Fibroblast of lung (primary cell): ENCODE measurements at places on chromosomes 12 and 14.

GRCh38 chr12:24133384-24133783 is 183.9 kb upstream of the SOX5 start:
- DNase-seq, result no peak

DNA sequence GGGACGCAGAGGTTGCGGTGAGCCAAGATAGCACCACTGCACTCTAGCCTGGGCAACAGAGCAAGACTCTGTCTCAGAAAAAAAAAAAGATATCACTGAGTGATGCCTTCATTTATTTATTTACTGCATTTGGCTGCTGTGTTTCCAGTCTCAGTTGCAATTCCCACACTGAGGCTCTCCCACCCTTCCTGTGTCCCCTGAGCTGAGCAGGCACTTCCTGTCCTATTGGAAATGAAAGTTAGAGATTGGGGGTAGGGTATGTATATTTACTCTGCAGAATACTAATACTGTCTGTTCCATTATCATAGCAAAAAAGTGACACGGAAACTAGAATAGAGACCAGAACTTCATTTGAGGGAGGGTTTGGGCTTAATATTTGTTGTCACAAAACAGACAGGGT is 1.6 kb upstream of the RBMS2 start:
- DNase-seq, result no peak

DNA sequence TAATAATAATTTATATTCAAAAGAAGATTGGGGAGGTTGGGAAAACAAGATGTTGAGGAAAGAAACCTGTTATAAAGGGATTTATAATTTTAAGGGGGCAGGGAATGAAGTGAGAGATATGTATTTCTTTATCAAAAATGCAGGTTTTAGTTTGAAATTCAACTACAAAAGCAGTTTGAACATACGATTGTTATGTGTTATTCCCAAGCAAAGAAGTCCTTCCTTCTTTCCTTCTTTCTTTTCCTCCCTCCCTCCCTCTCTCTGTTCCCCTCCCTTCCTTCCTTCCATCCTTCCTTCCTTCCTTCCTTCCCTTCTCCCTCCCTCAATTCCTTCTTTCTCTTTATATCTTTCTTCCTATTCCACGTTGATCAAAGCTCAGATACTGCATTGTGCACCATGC is 173.3 kb downstream of the NOVA1 start:
- DNase-seq, result no peak

- DNase-seq, result peak; percentile 87
These were observed 9.8 kb upstream of the PCNX1 start for GRCh38 chr14:70897464-70897863.

DNA sequence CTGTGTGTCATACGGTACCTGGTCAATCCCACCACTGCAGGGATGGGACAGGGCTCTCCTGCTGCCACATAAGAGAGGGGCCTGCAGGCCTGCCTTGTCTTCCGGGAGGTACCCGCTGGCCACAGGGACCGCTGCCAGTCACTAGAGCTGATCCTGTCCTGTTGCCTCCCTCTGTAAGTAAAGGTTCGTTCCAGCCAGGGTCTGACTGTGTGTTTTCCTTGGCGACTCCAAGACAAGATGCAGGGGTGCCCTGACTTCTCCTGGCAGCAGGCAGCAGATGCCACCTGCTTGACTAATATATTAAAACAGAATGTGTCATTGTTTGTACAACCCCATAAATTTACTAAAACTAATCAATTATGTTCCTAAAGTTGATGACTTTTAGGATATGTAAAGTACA is 41.5 kb upstream of the ASPG start:
- no peak for DNase-seq

GRCh38 chr14:77311217-77311616 is 9.5 kb downstream of the POMT2 start:
- peak; percentile 49 for DNase-seq

- no peak for DNase-seq
These were observed 30.4 kb upstream of the LRIG3 start for GRCh38 chr12:58950739-58951100.

- no peak for DNase-seq
These were observed 67.1 kb upstream of the TBX5 start for GRCh38 chr12:114473018-114473417.

GRCh38 chr14:50647282-50647681 is 20.8 kb downstream of the SAV1 start:
- no peak for DNase-seq

DNA sequence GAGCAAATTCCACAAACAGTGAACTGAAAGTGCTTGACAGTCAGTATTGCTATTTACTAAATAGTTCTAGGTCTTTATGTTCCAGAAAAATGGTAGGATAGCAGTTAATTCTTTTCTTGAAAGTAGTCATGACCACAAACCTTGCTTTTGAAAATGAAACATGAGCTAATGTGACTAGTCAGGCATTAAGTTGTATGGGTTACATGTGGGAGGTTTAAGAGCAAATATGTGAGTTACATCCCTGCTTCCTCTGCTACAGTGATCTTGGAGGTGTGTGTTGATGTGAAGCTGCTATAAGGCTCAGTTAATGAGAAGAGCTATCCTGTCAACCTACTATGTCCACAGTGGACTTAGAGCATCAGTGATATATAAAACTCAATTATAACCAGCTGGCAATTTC is 741.6 kb downstream of the FSCB start:
- no peak for DNase-seq

DNA sequence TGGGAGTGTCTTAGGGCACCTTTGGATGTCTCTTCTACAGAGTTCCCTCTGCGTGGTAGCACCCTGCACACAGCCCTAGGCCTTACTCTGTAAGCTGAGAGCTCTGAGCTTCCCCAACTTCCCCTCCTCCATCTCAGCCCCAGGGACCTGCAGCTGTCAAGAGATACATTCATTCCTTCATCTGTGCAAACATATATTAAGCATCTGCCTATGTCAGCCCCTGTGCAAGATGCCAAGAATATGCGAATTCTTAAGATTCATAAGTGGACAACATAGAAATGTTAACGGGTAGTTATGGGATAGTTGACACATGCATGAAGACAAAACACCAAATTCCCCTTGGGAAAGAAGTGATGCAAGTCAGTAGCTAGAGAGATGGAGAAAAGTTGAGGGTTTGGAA is 190.8 kb downstream of the SLC41A2 start:
- no peak for DNase-seq

- DNase-seq, result peak; percentile 30
These were observed 73.2 kb upstream of the MDM1 start for GRCh38 chr12:68405343-68405781.

DNA sequence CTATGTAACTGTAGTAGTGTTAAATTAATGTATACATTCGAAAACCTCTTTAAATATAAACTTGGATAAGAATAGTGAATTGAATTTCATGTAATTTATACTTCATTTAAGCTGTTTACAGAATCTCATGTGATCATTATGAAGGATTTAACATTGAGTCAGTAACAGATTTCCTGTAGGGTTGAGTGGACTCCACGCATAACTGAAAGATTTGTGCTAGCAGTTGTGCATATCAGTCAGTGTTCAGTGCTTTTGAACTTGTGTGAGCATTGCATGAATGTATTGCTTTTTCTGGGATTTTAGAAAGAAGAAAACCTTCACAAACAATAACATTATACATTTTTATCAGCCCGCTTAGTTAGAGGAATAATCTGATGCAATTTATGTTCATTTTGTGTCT is 1435.3 kb downstream of the LRFN5 start:
- DNase-seq, result no peak

GRCh38 chr14:106037380-106037779 is 511.0 kb downstream of the TMEM121 start:
- no peak for DNase-seq

- DNase-seq, result no peak
These were observed 18.7 kb downstream of the GRIN2B start for GRCh38 chr12:13962699-13963098.

GRCh38 chr12:6567112-6567670 is 900 bp downstream of the NOP2 start:
- no peak for DNase-seq

DNA sequence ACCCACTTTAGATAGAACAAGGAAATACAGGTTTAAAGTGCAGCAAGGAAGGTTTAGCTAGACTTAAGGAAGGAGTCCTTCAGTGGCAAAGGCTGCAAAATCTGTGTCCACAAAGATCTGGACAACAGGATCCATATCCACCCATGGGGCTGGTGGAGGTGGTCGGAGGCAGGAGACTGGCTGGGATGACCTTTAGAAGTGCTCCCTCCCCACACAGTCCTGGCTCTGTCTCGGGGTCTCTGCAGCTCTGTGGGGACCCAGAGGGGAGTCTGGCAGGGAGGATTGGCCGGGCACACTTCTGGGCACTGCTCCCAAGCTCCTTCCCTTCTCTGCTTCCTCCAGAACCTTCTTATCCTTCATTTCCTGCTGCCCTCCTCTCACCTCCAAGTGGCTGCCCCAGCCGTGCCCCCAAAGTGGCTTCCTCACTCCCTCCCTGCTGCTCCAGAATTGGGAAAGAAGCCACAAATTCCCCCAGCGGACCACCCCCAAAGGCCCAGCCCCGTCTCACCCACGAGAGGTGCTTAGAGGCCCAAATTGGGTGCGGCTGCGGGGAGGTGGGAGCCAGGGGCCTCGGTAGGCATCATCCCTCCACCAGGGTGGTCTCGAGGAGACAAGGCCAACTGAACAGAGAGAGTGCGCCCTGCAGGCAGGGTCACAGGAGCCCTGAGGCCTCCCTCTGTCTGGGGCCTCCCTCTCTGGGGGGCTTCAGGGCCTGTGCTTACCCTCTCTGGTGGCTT is 21.9 kb upstream of the PGF start:
- no peak for DNase-seq

DNA sequence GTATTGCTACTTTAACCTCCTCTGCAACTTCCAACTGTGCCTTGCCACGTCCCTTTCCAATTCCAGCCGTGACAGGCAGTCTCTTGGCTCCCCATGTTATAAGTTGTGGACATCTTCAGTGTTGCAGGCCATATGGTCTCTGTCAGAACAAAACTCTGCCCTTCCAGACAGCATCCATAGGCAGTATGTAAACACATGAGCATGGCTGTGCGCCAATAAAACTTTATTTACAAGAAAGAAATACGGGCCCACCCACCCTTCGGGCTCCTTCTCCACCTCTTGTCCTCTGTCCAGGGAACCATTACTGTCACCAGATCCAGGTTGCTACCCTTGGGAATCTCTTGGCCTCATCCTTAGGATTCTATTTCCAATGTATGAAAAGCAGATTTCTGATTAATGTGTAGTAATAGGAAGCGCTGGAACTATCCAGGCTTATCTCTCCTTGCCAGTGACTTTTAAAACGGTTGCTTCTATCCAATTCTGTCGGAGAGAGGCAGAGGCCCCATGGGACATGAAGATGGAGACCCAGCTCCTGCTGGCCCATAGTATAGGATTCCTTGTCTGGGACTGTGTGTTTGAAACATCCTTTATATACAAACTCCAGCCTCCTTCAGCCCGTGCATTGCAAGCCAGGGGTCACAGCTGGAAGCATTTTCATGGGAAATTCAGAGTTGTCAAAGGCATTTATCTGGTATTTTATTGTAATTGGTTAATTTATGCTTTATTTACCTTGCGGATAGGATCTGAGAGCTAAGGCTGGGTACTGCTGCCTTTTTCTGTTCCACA is 114.4 kb downstream of the ZNF664 start:
- DNase-seq, result no peak

GRCh38 chr14:31886156-31886835 is 190.8 kb upstream of the ARHGAP5 start:
- peak; percentile 63 for DNase-seq

DNA sequence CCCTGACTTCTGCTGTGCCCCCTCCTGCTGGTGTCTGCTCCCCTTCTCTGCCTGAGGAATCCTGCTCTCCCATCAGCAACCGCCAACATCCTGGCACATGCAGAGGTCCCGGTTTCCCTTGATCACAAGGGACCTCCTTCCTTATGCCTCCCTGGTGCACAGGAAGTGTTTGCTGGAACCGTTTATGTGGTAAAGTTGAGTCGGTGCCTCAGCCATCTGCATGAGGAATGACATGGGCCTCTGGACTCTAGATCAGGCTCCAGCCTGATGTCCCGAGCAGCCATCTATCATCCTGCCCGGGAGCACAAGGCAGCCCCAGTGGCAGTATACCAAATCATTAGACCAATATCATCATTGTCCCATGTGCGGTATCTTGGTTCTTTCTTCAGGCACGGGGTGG is 90.4 kb downstream of the BORCS5 start:
- no peak for DNase-seq

DNA sequence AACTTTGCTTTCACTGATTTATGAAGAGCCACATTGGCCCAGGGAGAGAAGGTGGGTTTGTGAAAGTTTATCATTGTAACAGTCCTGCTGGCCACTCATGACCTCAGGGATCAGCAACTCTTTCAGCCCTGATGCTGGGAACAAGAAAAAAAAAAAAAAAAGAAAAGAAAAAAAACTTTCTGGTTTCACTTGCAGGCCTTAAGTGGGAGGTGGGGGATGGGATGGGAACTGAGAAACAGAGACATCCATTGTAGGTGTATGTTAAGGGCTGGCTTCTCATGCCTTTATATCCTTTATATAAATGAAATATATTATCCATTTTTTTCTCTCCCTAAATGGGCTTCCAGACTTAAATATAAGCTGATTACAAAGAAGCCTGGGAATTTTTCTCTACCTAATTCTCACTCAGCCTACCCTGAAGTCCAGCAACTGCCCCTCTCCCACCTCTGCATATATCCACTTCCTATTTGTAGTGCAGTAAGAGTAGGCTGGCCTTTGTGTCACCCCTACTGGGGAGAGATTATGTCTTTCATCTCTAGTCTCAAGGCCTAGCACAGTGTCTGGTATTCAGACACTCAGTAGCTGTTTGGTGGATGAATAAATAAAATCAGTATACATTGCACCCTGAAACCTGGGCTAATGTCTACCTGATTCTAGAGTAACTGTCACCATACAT is 187.1 kb downstream of the KICS2 start:
- DNase-seq, result no peak

DNA sequence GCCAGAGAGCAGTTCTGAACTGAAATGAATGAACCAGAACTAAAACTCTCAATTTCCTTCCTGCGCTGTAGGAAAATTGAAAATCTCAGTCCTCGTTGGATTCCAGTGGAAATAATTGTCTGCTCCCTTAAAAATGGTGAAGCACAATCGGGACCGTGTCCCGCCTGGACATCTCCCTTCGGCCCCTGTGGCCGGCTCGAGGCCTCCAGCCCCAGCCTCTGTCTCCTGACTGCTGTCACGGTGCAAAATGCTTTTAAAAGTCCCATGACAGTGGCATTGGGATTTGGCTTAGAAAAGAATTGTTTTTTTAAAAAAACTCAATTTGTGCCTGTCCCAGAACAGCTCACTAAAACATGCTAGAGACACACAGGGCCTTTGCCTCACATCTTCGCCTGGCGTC is 142.5 kb downstream of the ZNF664 start:
- DNase-seq, result no peak
